ENCODE measurements at places on chromosomes 11 and 22. TPM values are rescaled to one million over a fixed set of nuclear protein-coding genes. Genes with fewer than 3 reads are reported as not detected.

GRCh38 chr11:77524539-77524938 is 50.6 kb upstream of the PAK1 start:
- no peak for DNase-seq

GRCh38 chr11:8229299-8230177 is 34.1 kb downstream of the LMO1 start:
- no peak for DNase-seq

GRCh38 chr22:20137671-20138416 is 6.2 kb downstream of the ZDHHC8 start:
- no peak for DNase-seq

GRCh38 chr11:119120639-119121007 is 757 bp upstream of the HINFP start:
- no peak for DNase-seq

DNA sequence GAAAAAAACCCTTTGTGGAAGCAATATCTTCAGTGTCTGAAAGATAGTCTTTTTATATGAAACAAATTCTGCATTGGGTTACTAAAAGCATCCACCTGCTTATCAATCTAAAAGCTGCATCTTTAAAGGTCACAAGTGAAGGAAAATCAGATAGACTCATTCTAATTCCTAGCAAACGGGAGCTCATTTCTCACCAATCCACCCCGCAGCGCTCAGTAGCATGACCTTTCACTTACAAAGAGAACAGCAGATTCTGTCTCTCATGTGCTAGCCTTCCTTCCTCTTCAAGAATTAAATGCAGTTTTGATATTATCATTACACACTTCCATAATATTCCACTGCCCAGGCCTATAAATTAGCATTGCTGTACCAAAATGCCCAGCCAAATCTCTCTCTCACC is 212.9 kb downstream of the CADM1 start:
- DNase-seq: no peak

- DNase-seq: no peak
Observed at GRCh38 chr22:31045900-31046538, 35.1 kb upstream of the SMTN start.

DNA sequence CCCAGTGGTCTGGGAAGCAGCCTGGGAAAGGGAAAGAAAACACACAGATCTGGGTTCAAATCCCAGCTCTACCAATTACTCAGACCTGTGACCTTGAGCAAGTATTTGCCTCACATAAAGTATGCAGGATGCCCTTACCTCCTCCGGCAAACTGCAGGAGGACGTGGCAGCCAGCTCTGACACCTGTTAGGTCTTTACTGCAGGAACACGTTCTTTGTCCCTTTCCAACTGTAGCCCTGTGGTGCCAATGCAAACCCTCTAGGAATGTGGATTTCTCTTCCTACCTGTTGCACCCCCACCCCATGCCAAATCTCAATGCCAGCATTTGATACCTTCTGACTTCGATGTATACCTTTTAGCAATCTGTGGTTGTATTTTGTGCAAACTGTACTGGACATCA is 6.0 kb downstream of the CPT1A start:
- no peak for DNase-seq

DNA sequence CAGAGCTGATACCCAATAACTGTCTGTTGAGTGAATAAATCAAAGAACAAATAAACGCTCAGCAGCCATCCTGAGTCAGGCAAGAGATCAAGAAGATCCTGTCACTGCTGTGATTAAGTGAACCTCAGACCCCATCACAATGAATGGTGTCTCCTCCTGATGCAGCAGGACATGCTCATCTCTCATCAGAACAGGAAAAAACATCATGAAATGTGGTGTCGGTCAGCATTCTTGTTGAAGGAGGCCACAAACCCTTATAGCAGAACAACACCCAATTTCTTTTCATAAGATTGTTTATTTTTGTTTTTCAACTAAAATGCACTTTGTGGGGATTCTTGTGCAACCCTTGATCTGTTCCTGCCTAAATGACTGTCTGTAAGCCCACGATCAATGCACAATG is 60.3 kb downstream of the SYTL2 start:
- DNase-seq: no peak

GRCh38 chr11:45102810-45103621 is 43.4 kb upstream of the PRDM11 start:
- peak; percentile 58 for DNase-seq

DNA sequence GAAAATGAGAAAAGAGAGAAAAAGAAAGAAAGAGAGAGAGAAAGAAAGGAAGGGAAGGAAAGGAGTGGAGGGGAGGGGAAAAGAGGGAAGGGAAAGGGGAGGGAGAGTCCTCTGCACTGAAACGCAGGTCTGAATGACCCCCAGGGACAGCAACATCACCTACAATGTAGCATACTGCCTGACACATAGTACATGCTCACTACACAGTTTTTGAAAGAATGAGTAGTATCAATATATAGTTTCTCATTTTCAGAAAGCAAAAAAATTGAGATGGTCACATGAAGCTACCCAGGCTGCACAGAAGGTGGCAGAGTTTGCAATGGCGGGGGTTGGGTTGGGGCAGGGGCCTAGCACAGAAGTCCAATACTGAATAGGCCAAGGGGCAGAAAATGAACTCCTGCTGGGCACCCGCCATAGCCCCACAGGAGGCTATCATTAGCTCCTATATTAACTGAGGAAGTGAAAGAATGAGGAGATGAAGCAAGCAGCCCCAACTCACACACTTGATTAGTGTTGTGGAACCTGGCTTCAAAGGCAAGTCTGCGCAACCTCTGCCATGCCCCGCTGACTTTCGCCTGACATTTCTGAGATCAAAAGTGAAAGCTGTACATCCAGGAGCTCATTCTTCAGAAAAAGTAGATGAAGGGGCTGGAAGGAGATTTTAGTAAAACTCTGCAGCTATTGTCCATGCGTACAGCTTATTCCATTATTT is 241.2 kb upstream of the SYN3 start:
- no peak for DNase-seq

DNA sequence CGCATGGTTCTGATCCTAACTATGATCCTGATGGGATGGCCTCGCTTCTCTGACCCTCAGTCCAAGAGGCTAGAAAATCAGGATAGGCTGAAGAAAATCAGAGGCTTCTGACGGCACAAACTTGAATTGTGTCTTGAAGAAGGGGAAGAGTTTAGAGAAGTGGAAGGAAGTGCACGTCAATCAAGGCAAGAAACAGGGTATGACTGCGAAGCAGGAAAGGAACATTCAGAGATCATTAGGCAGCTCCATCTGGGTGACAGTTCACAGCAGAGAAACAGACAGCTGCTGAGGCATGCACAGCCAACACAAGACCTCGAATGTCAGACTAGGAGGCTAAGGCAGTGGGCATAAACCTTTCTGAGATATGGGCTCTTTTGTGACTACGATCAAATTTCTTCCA is 29.3 kb downstream of the CLPB start:
- DNase-seq: no peak

Gene FXYD2
- total RNA-seq: 1.5 TPM

Data from colonic mucosa (tissue), 4 donors.